ENCODE measurements at places on chromosomes 13 and 19.

GRCh38 chr13:50513300-50513877 is 330.1 kb downstream of the DLEU7 start:
- DNase-seq: no peak

- DNase-seq: no peak
These were observed 1.4 kb downstream of the CUL4A start for GRCh38 chr13:113210833-113211232.

- no peak for DNase-seq
These were observed 512.2 kb downstream of the DIAPH3 start for GRCh38 chr13:59651479-59651878.

GRCh38 chr19:10320602-10321416 is 5.0 kb upstream of the FDX2 start:
- no peak for DNase-seq

- peak; percentile 64 for DNase-seq
These were observed 221.8 kb downstream of the OLFM4 start for GRCh38 chr13:53250272-53250875.

- no peak for DNase-seq
These were observed 34.5 kb upstream of the URAD start for GRCh38 chr13:28022848-28023518.

- DNase-seq: peak; percentile 9
These were observed 545.8 kb downstream of the LIG4 start for GRCh38 chr13:107669391-107669993.

DNA sequence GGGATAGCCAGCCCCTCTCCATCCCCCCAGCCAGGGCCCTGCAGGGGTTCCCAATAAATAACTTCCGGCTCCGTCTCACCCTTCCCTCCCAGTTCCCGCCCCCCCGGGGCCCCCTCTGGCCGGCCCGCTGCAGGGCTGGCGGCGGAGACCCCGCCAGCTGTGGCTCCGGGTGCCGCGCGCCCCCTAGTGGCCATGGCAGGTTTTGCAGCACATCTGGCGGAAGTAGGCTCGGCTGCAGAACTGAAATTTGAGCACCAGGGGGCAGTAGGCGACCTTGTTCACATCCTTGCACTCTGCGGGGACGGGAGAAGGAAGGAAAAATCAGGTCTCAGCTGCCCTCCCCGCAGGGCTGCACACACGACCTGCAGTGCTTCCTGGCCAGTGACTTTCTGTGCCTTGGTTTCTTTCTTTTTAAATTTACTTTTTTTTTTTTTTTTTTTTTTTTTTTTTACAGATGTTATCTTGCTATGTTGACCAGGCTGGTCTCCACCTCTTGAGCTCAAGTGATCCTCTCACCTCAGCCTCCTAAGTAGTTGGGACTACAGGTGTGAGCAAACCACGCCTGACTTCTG is 3.6 kb upstream of the MYO1F start:
- DNase-seq: peak; percentile 43

- DNase-seq: no peak
These were observed 2049.5 kb upstream of the PRR20A start for GRCh38 chr13:55091172-55091571.

GRCh38 chr13:80345771-80346510 is 5.0 kb upstream of the SPRY2 start:
- no peak for DNase-seq
